ENCODE measurements at places on chromosomes 1 and 21.

DNA sequence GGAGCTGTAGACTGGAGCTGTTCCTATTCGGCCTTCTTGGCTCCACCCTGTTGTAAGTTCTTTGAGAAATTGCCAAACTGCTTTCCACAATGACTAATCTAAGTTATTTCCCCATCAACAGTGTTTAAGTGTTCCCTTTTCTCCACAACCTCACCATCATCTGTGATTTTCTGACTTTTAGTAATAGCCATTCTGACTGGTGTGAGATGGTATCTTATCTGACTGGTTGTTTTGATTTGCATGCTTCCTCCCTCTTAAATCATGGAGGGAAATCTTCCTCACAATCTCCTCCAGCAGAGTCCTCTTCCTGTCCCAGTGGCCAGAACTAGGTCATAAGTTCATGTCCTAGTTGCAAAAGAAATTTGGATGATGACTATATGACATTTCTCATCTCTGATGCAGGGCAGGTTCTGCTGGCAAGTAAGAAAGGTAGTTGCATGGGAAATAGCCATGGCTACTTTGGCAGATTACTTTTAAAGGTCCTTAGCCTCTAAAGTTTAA is 294.0 kb downstream of the LRRC40 start:
- no peak for DNase-seq

GRCh38 chr1:205199931-205200299 is 11.6 kb downstream of the DSTYK start:
- peak; percentile 40 for DNase-seq

DNA sequence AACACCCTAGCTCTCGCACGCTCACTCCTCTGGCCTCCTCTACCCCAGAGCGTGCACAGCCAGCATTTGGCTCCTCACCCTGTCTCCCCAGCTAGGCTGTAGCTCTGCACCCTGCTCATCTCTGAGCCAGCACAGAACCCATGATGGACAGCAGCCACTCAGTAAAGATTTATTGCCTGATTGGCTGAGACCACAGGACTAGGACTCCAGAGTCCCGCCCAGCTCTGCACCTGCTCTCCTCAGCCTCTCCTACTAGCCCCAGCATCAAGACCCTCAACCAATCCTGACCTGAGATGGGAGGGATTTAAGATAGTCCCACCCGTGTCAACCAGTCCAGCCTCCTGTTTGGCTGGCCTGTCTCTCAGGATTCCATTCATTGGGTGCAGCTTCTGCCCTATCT is 9.3 kb downstream of the C1QB start:
- no peak for DNase-seq

GRCh38 chr1:113072757-113073478 is at the start of gene LRIG2:
Gene LRIG2, plus strand, starts transcription at chr1:113073198. Its CDS starts 209 bp downstream, at chr1:113073407.
- DNase-seq, result peak; percentile 99

GRCh38 chr1:181406989-181407388 is 76.3 kb upstream of the CACNA1E start:
- DNase-seq, result no peak

- DNase-seq, result no peak
Observed at GRCh38 chr1:153333902-153334301, 14.7 kb downstream of the PGLYRP4 start.

GRCh38 chr1:213284626-213285025 is 233.6 kb downstream of the RPS6KC1 start:
- no peak for DNase-seq

GRCh38 chr21:42614811-42615351 is 38.5 kb upstream of the PDE9A start:
- peak; percentile 70 for DNase-seq

- no peak for DNase-seq
Observed at GRCh38 chr1:185721553-185721952, 12.6 kb upstream of the HMCN1 start.

- DNase-seq, result no peak
Observed at GRCh38 chr1:108057541-108057940, 92.6 kb upstream of the VAV3 start.

- no peak for DNase-seq
Observed at GRCh38 chr21:23822760-23823159, 1784.5 kb downstream of the MRPL39 start.

DNA sequence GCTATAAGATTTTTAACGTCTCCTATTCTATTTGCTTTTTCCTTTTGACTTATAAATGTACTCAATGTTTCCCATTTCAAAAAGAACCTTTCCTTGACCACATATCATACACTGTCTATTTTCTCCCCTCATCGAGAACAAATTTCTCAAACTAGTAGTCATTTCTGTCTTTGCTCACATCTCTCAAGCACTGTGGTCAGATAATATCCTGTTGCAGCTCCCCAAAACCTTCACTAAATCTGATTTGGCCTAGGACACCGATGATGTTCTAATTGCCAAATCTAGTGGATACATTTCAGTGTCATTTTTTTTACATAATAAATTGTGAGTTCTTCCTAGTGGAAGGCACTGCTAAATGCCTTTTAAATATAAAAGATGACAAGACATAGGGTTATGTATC is 19.4 kb downstream of the CXADR start:
- DNase-seq, result no peak

DNA sequence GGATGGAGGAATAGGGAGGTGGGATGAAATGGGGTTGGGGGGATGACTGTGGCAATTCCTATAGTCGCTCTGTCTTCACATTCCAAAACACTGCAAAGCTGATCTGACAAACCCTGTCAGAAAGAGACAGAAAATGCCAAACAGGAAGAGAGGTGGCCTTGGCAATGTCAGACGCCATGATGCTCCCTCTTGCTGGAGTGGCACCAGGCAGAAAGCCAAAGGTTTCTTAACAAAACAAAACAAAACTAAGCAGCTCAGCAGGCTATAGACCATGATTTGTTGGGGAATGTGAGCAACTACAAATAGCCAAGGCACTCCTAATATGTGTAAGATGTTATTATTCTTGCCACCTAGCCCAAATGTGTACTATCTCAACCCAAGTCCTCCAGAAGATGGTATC is 42.9 kb upstream of the PLA2G2C start:
- no peak for DNase-seq
